ENCODE measurements at places on chromosomes 11 and 22. TPM values are rescaled to one million over a fixed set of nuclear protein-coding genes. Genes with fewer than 3 reads are reported as not detected.
A peak's percentile ranks its signal among the peaks of the same experiment; 100 is the strongest.

GRCh38 chr22:40593460-40594273 lies 42.9 kb downstream of the MRTFA start:
- no peak for DNase-seq

DNA sequence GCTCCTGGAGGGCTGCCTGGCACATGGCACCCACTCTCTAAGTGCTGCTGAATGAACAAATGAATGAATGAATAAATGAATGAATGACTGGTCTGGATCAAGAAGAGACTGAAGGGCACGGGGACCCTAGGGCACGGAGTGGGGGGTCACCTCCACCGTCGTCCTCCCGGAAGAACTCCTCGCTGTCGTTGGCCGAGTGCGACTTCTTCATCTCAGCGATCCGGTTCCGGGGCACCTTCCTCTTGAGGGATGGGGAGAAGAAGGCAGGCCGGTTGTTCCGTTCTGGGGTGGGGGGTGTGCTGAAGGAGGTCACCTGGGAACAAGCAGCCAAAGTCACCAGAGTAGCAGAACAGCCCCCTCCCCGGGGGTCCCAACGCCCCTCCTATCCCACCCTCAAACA lies 36.0 kb downstream of the NUP50 start:
- no peak for DNase-seq

DNA sequence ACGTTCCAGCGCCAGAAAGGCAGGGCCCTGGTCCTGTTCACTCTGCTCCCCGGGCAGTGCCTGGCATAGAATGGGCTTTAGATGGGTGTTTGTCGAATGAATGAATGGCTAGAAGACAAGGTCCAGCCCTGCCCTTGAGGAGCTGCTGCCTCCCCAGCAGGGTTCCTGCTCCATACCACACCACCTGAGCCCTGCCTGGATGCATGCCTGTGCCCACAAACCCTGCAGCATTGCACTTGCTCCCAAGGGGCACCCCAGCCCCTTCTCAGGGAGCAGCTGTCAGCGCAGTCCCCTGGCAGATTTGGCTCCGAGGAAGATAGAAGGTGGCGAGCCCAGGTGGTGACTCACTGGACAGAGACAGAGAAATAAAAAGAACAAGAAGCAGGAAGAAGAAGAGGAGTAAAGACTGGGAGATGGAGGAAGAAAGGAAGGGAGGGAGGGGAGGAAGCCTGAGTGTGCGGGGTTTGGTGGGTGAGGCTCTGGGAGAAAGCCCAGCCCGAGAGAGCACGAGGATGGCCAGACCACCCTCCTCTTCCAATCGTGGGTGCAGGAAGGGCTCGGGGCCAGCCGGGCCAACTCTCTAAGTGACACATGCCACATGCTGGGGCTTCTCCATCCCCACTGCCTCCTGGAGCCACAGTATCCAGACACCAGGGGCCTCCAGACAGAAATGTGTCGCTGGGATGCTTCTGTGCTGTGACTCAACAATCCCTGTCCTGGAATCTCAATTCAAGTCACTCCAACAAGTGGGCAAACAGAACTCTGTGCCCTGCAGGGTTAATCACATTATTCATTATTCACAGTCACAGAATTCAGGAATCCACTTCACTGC lies 1474.3 kb downstream of the BRD1 start:
- no peak for DNase-seq

DNA sequence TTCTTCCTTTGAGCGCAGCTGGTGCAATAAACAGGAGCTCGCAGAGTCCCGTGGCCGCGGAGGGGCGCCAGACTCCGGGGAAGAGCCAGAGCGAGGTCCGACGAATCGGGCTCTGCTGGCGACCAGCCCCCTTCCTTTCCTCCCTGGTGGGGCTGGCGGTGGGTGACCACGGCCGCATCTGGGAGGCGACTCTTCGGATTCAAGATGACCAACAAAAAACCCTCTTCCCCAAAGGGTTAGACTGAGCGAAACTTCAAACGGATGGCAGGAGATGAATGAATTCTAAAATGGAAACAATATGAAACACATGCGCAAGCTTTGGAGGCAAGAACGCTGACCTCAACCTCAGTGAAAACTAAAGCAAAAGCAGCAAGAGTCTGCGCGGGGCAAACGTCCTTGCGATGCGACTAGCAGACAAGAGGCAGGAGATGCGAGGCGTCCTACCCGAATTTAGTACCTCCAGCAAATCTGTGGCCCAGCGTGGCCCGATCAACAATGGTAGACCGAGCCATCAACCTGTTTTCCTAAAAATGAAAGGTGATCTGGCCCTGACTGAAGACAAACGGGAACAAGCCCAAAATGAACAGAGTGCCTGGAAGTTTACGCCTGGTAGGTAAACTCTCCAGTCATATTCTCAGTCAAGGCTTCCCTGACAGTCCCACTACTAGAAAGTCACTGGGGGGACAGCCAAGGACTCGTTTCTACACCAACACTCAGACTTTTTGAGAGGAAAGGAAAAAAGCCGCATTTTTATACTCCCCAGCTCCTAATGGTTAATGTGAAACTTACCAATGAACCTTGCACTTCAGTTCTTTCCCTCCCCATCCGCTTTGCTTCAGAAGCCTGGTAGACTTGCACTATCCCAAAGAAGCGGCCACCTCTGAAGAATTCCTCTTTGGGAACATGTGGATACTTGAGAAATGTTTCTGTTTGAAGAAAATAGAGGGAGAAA lies 11.6 kb downstream of the MMP3 start:
- DNase-seq: peak; percentile 38

DNA sequence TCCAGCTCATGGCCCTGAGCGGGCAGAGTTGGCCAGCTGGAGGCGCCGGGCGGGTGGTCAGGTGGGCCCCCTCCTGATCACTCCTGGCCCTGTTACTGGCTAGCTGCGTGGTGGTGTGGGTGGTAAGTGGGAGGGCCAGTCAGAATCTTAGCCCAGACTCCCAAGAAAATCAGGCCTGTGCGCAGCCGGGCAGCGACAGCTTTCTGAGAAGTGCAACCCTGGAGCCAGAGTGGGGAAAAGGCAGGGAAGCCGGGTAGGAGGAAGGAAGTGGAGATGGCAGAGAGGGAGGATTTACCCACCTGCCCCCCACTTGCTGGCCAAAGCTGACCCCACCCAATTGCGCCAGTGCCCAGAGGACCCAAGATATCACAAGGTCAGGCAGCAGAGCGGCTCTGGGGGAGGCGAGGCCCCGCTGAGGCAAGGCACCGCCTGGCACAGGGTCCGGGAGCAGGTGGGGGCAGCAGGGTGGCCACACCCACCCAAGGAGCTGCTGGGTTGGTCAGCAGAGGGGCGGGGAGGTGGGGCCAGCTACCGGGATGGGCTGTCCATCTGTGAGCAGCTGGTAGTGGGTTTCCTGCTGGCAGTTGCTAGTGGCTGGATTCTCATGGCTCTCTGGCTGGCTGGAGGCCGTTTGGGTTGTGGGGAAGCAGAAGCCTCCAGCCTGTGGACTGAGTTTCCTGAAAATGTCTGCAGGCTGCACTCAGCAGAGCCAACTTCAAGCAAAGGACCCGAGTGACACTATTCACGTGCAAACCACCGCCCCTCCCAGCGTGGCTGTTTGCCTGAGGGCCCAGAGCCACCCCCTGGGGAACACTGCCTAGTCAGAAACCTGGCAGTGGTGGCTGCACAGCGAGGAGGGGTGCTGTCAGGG lies 196.4 kb downstream of the IGLL1 start:
- no peak for DNase-seq

GRCh38 chr22:21760640-21761039 lies 25.0 kb upstream of the YPEL1 start:
- DNase-seq: no peak

- DNase-seq: no peak
Measured at GRCh38 chr11:119693253-119693815, 35.7 kb downstream of the NECTIN1 start.

DNA sequence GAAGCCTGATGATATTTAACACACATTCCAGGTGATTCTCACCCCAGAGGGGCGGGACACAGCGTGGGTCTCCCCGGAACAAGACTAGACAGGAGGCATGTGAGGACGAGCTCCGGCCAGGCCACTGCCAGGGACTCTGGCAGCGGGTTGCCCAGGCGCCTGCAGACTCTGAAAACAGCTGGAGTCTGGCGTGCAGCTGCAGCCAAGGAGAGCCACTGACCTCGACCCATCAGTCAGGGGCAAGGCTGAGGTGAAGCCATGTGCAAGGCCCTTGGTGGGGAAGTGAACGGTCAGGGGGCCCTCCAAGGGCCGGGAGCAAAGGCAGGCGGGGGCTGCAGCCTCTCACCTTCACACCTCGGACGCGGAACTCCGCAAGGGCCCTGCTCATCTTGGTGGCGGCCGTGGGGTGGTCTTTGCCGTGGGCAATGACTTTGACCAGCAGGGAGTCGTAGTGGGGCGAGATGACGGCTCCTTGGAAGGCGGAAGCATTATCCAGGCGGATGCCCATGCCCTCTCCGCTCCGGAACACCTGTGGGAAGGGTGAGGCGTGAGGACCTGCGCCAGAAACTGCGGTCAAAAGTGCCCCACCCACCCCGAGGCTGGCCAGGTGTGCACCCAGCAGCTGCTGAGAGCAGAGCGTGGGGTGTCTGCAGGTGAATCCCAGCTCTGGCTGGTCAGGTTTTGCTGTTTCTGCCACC lies 6.7 kb downstream of the LRFN4 start:
- DNase-seq: no peak

- no peak for DNase-seq
Measured at GRCh38 chr22:39927544-39927943, 26.7 kb downstream of the GRAP2 start.

DNA sequence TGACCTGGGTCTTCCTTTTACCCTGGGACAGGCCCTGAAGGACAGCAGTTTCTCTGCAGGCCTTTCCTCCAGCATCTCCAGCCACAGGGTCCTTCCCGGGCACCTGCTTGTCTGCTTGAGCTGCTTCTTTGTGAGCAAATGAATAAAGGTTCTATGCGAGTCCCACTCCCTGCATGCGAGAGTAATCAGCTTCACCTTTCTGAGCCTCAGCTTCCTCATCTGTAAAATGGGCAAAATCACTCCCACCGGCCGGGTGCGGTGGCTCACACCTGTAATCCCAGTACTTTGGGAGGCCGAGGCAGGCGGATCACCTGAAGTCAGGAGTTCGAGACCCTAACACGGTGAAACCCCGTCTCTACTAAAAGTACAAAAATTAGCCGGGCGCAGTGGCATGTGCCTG lies 31.1 kb downstream of the IFT27 start:
- DNase-seq: no peak

DNA sequence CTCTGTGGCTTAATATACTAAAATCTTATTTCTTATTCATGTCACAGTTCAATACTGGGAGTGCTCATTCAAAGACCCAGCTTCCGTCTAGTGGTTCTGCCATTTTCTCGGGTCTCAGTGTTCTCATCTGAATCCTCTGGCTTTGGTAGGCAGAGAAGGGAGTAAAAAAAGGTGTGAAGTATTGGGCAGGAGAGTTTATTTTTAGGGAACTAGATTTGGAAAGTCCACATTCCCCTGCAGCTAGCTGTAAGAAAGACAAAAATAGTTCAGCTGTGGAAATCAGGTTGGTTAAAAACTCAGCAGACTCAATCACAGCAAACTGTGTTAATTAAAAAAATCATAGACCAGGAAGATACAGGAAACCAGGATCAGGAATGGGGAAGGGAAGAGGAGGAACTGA lies 4.1 kb upstream of the LYVE1 start:
- no peak for DNase-seq

GRCh38 chr11:79794057-79794456 lies 353.2 kb upstream of the TENM4 start:
- DNase-seq: no peak

- DNase-seq: no peak
Measured at GRCh38 chr11:125256541-125257189, 92.1 kb downstream of the PKNOX2 start.

DNA sequence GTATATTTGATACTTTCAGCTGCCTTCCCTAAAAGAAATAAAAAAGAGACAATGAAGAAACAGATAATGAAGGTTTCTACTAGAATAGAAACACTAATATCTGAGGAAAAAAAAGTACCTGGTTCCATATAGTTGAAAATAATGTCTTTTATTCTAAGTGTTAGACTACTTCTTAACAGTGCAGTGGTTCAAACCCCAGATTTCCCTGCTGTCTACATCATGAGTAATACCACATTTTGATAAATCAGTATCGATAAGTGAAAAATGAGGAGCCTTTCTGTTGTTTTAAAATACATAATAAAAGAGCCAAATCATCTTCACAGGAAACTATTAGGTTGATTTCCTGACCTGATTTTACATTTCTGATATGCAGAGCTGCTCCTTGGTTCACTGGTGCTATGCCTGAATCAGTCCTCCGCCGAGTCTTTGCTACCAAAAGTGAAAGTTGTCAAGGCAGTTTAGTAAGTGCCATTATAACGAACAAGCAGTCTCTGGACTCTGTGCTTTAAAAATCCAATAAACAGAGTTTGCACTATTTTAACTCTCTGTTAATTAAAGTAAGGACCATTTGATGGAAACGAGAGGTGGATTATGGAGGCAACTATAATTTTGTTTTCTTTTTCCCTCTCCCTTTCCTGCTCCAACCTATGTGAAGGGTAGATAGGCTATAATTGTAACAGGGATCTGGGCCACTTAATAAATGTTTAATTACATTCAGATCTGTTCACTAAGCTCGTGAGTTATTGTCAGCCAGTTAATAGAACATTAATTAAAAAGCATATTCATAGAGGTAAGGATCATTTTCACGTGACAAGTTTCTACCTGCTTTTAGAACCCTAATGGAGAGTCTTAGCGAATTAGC lies 724.5 kb upstream of the RAG2 start:
- no peak for DNase-seq

DNA sequence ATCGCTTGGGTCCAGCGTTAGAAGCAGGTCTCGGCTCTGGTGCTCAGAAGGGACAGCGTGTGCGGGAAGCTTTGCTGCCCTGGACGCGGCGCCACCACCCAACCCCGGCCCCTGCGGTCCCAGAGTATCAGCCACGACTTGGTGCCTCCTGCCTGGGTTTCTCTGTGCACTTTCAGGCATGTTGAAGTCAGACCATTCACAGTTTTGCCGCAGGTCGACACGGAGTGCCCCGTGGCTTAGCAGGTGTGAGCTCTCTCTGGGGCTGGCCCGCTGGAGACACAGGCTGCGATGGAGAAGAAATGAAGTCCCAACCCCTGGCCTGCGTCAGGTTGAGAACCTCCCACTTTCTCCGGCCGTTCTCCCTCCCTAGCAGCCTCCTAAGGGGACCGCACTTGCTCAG lies 494.5 kb downstream of the BRD1 start:
- no peak for DNase-seq

- no peak for DNase-seq
Measured at GRCh38 chr22:48639021-48639795, 1188.5 kb downstream of the BRD1 start.

GRCh38 chr11:84950569-84951270 lies 676.4 kb downstream of the DLG2 start:
- DNase-seq: no peak

The NXPE1 gene
- not detected for total RNA-seq

The CTTN gene
- total RNA-seq: 174 TPM

The CCDC188 gene
- 3.5 TPM for total RNA-seq

The MYRF gene
- 0.20 TPM for total RNA-seq

The OR8B2 gene
- total RNA-seq: not detected

The MS4A12 gene
- total RNA-seq: not detected

The TRIM6 gene
- 0.99 TPM for total RNA-seq

The CARD18 gene
- not detected for total RNA-seq

Data from lung microvascular endothelial cell (primary cell).